ENCODE measurements at places on chromosomes 5 and 9.

DNA sequence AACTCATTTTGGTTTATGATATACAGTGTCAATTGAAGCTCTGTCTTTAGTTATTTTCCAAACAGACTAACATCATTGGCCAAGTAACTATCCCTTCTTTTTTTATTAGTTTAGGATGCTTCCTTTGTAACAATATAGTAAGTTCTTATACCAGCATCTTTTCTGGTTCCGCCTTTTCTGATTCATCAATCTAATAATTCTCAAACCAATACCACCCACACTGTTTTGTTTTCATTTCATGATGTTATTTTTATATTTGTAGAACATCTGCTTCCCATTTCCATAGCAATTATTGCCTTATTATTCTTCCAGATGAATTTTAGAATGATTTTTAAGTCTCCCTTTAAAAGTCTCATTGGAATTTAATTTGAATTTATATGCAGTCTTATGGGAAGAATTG, 218.1 kb downstream of the RFK start:
- no peak for DNase-seq

DNA sequence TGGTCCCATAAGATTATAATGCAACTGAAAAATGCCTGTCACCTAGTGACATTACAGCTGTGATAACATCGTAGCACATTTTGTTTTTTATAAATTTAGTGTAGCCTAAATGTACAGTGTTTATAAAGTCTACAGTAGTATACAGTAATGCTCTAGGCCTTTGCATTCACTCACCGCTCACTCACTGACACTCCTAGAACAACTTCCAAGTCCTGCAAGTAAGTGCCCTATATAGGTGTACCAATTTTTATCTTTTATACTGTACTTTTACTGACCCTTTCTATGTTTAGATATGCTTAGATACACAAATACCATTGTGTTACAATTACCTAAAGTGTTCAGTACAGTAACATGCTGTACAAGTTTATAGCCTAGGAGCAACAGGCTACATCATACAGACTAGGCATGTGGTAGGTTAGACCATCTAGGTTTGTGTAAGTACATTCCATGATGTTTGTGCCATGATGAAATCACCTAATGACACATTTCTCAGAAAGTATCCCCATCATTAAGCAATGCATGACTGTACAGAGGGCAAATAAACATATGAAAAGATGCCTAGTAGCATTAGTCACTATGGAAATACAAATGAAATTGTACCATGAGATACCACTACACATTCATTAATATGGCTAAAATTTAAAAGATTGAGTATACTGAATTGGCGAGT, 127.6 kb downstream of the TRPM6 start:
- DNase-seq = no peak

DNA sequence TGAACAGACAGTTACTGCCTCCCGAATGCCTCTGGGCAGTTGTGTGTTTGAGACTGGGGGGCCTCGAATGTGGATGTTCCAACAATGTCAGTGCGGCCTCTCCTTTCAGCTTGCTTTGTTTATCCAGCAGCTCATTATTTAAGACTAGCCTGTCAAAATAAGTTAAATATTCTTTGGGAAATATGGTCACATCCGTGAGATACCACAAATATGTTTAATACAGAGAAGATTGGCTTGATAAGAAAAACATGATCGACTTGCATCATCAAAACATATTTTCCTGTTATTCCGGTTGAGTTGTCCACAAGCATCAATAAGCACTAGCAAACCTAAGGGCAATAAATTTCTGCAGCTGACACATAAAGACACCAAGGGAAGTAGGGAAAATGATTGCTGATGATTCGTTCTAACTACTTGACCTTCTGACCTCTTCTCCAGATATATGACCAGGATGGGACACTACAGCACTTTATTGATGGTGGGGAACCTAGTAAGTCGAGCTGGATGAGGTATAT, 66.5 kb downstream of the PRDM6 start:
- DNase-seq = no peak

- DNase-seq = no peak
Measured at GRCh38 chr5:2196989-2197619, 314.4 kb upstream of the IRX4 start.

DNA sequence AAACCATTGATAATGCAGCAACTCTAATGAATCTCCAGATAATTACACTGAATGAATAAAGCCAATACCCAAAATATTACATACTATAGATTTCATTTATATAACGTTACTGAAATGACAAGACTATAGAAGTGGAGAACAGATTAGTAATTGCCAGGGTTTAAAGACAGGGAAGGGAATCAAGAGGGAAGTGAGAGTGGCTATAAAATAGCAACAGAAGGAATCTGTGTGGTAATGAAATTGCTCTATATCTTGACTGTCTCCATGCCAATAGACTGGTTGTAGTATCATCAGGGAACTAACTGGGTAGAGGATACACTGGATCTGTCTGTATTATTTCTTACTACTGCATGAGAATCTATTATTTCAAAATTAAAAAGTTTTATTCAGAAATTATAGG, 396.5 kb upstream of the RPS23 start:
- DNase-seq = no peak

- no peak for DNase-seq
Measured at GRCh38 chr5:94471521-94471920, 146.9 kb downstream of the KIAA0825 start.

GRCh38 chr9:108296056-108296455, 559.7 kb downstream of the ACTL7B start:
- no peak for DNase-seq

- no peak for DNase-seq
Measured at GRCh38 chr5:14775857-14776256, 95.7 kb downstream of the ANKH start.

DNA sequence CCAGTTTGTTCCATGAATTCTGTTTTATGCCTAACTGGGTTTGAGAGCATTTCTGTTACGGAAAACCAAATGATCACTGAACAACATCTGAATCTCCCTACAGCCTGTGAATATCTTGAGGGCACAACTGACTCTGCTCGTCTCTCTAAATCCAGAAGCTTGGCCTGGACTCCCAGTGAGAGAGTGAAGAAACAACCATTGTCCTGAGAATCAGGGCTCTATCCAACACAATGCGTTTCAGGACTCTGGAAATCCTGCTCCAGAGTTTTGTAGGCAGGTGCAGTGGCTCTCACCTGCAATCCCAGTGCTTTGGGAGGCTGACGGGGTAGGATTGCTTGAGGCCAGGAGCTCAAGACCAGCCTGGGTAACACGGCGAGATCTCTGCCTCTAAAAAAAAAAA, 7.8 kb upstream of the MVB12B start:
- no peak for DNase-seq

GRCh38 chr5:91839233-91839632, 456.1 kb upstream of the ARRDC3 start:
- no peak for DNase-seq

GRCh38 chr5:62727861-62728260, 149.2 kb downstream of the LRRC70 start:
- no peak for DNase-seq

DNA sequence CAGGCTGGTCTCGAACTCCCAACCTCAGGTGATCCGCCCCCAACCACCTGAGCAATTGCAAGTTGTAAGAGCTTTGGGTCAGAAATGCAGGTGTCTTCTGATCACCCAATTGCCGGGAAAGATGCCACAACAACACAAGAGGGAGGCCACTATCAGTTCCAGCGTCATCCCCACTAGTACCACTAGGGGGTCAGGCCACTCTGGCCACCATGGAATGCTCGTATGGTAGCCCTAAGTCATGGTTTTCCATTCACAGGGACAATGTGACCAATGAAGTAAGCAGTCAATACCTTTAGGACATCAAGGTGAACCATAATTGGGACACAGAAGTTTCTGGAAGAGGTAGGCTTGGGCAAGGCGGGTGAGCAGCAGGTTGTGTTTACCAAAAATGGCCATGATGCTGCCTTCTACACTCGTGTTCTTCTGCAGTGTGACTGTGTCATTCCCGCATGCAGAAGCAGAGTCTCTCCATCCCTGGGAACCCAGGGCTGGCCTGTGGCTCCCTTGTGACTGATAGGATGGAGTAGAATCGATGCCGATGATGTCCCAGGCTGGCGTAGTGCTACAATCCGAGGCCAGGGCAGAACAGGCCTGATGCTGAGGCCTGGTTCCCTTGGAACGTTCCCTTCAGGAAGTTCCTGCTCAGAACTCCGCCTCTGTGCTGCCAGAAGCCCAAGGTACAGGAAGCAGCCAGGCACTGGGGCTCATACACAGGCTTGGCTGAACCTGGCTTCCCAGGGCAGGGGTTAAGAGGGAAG, 42.2 kb upstream of the ANKRD33B start:
- no peak for DNase-seq

DNA sequence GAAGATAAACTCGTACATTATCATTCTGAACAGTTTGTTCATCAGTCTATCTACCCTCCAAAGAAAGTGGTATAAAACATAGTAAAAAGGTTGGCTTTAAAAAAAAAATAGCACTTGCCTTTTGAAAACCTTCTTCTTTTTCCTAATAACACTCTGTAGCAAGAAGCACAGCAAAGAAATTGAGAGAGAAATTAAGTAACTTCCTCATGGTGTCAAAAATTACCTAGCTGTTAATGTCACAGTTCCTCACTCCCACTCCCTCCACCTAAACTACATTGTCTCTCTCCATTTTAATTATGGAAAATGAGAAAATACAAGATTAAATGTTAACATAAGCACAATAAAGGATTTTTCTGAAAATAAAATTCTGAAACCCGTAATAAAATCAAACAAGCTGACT, 72.2 kb downstream of the CERT1 start:
- DNase-seq = no peak

DNA sequence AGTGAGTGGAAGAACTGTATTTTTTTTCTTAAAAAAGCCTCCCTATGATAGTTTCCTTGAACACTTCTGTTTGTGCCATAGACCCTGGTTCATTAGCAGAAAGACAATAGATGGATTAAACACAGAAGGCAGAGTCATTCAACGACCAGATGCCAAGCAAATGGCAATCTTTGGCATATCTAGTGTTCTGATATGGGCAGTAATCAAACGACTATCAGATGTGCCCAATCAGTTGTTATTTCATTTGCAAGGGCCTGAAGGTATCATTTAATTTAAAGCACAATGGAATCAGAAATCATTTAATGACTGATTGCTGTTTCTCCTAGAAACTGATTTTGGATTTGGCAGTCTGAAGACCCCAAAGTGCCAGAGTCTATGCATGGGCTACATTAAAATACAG, 61.3 kb downstream of the SGCD start:
- DNase-seq = no peak

DNA sequence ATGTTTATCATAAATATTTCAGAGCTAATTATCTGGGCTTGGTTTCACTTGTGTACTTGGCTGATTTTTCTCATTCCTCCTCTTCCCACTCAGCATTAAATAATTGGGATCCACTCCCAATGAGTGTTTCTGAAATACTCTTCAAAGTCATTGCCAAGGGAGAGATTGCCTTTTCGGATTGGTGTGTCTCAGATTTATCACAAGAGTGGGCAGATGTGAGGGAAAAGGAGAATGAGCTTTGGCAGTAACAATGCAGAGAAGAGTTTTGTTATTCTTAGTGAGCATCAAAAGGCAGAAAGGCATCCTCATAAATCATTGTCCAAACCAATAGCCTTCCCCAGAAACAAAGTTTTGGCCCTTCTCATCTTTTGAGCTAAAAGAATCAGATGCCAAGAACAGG, 79.2 kb downstream of the SEMA5A start:
- no peak for DNase-seq

DNA sequence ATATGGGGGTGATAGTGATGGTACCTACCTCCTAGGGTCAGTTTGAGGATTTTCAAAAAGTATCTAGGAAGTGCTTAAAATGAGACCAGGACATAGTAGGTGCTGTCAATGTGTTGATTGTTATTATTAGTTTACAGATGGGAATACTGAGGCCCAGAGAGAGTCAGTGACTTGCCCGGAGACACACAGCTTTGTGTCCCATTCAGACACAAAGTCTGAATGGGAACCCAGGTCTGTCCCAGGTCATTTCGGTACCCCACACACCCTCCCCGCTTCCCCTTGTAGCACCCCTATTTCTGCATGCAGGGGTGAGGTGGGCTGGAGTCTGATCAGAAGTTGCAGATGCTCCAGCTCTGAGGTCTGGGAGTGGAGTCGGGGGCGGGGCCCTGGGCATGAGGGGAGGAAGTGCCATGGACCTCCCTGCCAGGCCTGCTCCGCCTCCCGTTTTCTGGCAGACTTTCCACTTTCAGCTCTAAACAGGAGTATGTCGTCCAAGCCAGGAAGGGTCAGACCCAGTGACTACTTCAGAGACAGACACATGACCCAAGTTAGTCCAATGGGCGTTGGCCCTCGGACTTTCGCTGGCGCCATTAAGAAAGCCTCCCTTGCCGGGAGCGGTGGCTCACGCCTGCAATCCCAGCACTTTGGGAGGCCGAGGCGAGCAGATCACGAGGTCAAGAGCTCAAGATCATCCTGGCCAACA, 3.2 kb upstream of the DBN1 start:
- no peak for DNase-seq

DNA sequence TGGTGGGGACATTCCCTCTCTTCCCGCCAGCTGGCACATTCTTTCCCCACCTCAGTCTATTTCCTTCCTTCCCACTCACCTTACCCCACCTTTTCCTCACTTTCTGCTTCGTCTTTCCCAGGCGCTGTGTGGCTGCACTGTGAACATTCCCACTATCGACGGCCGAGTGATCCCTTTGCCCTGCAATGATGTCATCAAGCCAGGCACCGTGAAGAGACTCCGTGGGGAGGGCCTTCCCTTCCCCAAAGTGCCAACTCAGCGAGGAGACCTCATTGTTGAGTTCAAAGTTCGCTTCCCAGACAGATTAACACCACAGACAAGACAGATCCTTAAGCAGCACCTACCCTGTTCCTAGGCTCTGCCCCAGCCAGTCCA, 7.3 kb downstream of the DNAJB5 start:
- no peak for DNase-seq

DNA sequence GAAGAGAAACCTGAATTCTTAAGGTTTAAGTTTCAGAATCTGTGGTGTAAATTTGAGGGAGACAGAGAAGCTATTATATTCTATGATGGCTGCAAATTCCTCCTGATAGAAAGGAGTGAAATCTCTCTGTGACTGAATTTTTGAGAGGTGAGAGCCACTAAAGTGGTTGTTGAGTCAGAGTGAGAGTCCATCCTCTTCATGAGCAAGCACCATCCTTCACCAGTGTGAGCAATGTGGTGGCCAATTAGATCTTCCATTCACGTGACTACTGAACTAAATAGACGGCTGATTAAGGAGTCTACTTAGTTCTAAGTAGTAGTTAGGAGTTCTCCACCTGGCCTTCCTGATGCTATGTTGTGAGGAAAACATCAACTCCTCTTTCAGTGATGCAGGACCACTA, 147.8 kb upstream of the CCNH start:
- DNase-seq = no peak

GRCh38 chr9:120593250-120593954, 13.4 kb upstream of the CDK5RAP2 start:
- DNase-seq = no peak
